ENCODE measurements at places on chromosomes 1 and 21. TPM values are rescaled to one million over a fixed set of nuclear protein-coding genes. Genes with fewer than 3 reads are reported as not detected.

The AMIGO1 gene
- total RNA-seq, result 0.48 TPM

The PCP4 gene
- total RNA-seq, result not detected

The C1orf35 gene
- 11.3 TPM for total RNA-seq

The UBE4B gene
- total RNA-seq, result 26.2 TPM

The TNFRSF4 gene
- total RNA-seq, result not detected

The PWP2 gene
- total RNA-seq, result 4.8 TPM

The E2F2 gene
- total RNA-seq, result under 0.01 TPM

The NES gene
- not detected for total RNA-seq

The PIGC gene
- 18.8 TPM for total RNA-seq

The RNU11 gene
- total RNA-seq, result not detected

The ARMH1 gene
- 1.1 TPM for total RNA-seq

The LCE2B gene
- not detected for total RNA-seq

The PCBP3 gene
- 0.43 TPM for total RNA-seq

The LRRIQ3 gene
- total RNA-seq, result 0.43 TPM

The RPS6KA1 gene
- total RNA-seq, result 77.8 TPM

The KRTAP10-6 gene
- not detected for total RNA-seq

The SSBP3 gene
- 2.4 TPM for total RNA-seq

The KRTAP19-6 gene
- total RNA-seq, result not detected

The BCL2L15 gene
- total RNA-seq, result not detected

The SPRR4 gene
- not detected for total RNA-seq

The ITLN2 gene
- 0.64 TPM for total RNA-seq

The NMNAT2 gene
- total RNA-seq, result under 0.01 TPM

The GPR25 gene
- not detected for total RNA-seq

The KIF21B gene
- total RNA-seq, result 2.2 TPM

The NT5C1A gene
- total RNA-seq, result not detected

The CD164L2 gene
- total RNA-seq, result 1.2 TPM

The TMEM201 gene
- 3.4 TPM for total RNA-seq

The TACSTD2 gene
- 514 TPM for total RNA-seq

The S100A5 gene
- total RNA-seq, result not detected

The C4BPB gene
- not detected for total RNA-seq

The ZNF695 gene
- total RNA-seq, result not detected

The RAB25 gene
- total RNA-seq, result 69.4 TPM

The PRR9 gene
- total RNA-seq, result not detected

The TMEM125 gene
- 9.0 TPM for total RNA-seq

The GJA9 gene
- total RNA-seq, result 0.24 TPM

The MATN1 gene
- total RNA-seq, result not detected

The PDE4B gene
- 0.21 TPM for total RNA-seq

The KRTAP11-1 gene
- not detected for total RNA-seq

The AQP10 gene
- under 0.01 TPM for total RNA-seq

The TCHHL1 gene
- total RNA-seq, result not detected

The SH2D1B gene
- total RNA-seq, result 0.21 TPM

The BMP8A gene
- total RNA-seq, result not detected

The LINGO4 gene
- not detected for total RNA-seq

The ERICH3 gene
- total RNA-seq, result not detected

The UBASH3A gene
- not detected for total RNA-seq

The MPL gene
- not detected for total RNA-seq

The ZFP69B gene
- total RNA-seq, result 2.2 TPM

The BEND5 gene
- 0.72 TPM for total RNA-seq

The C1orf226 gene
- total RNA-seq, result 0.24 TPM

The IGFN1 gene
- not detected for total RNA-seq

The OVAAL gene
- total RNA-seq, result not detected
